ENCODE measurements at places on chromosomes 16 and 17.

- DNase-seq: no peak
Observed at GRCh38 chr16:85788819-85789218, 10.5 kb downstream of the EMC8 start.

GRCh38 chr17:34680151-34680550 is 100.8 kb downstream of the TMEM132E start:
- no peak for DNase-seq

DNA sequence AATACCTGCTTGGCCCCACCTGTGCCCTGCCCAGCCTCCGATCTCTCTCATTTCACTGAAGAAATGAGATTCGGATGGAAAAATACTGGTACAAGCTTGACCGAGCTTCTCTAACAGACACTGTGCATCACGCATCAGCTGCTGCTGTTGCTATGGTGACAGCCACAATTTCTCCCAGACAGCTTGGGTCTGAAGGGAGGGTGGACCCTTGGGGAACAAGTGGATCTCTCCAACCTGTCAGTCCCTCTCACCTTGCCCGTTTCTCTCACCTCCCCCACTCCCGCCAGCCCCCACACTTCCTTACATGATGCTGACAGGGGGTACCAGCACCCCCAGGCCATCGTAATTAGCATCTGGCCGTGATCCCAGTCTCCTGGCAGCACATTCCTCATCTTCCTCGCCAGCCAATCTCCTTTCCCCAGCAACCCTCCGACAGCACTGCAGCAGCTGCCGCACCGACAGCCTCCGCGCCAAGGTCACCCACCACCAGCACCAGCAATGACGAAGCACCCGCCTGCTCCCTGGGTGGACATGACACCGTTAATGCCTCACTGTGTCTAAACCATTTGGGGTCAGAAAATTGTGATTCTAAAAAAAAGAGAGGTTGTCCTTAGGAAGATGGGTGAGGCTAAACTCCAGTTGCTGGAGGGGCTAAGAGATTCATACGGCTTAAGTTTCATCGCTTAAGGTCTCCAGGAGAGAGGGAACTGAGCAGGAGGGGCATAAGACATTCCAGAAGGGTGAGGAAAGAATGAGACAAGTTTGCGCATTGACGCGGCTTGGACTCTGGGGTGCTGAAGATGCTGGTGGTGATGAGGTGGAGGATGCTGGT is 58.6 kb upstream of the TNRC6A start:
- peak; percentile 49 for DNase-seq

GRCh38 chr17:50117202-50118051 is 12.5 kb downstream of the SAMD14 start:
- DNase-seq: peak; percentile 79

GRCh38 chr17:68441070-68441770 is 16.1 kb downstream of the WIPI1 start:
- DNase-seq: no peak

DNA sequence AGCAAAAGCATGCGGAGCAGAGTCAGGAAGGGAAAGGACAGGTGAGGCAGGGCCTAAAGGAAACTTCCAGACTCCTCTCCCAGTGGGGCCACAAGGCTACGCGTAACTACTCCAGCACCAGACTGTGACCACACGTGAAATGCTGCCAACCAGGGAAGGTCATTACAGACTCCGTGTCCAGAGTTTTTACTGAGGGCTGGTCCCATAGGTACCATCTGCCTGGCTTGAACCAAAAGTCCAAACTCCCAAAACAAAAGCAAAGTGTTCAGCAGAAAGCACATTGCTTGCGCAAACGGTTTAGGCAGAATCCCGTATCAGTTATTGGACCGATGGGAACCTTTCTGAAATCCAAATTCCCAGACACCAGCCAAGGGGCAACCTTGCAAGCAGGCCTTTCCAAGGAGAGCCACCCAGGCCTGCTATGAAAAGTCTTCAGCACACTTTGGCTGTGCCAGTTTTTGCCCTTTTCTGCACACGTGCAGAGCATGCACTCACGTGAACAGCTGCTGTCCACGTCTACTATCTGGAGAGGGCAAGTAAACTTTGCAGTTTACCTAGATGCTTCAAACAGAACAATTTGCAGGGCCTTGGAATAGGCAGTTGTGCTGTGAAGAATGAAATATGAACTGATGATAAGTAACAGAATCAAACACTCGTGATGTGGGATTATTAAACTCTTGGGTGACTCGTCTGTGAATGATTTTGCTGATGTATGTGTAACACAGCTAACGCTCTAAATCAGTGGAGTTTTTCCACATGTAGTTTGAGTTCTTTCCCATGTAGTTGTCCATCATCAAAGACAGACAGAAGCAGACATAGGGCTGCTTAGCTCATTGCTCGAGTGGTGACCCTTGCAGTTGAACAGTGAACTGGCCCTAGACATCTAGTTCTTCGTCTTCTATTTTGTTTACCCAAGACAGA is 58.1 kb upstream of the CRISPLD2 start:
- no peak for DNase-seq

GRCh38 chr16:85464383-85465305 is 148.5 kb upstream of the GSE1 start:
- no peak for DNase-seq

GRCh38 chr16:4261557-4262172 is 11.2 kb downstream of the TFAP4 start:
- DNase-seq: peak; percentile 51

- DNase-seq: no peak
Observed at GRCh38 chr16:55255733-55256282, 68.2 kb upstream of the IRX6 start.

DNA sequence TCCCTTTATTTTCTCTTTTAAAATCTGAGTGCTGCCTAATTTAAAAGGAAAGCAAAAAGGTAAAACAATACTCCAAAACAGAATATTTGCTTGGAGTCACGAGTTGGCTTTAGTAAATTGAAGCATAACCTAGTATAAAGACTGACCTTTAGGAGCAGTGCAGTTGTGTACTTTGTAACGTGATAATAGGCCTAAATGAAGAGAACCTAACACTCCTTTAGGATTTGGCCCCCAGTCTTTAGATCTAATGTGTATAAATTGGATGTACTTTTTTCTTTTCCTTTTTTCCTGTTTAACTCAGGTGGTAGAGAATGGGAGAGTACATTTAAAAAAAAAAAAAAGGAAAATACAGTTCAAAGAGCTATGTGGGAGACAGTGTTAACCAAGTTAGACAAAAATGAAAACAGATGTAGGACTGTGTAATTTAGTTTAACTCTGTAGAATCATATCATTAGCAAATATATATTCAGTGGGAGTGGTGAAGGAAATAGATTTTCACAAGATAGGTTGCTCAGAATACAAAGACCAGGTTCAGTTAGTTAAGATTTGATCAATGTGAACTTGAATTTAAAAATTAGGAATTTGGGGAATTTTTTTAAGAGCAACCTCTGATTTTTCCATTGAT is 16.8 kb downstream of the CPD start:
- no peak for DNase-seq

DNA sequence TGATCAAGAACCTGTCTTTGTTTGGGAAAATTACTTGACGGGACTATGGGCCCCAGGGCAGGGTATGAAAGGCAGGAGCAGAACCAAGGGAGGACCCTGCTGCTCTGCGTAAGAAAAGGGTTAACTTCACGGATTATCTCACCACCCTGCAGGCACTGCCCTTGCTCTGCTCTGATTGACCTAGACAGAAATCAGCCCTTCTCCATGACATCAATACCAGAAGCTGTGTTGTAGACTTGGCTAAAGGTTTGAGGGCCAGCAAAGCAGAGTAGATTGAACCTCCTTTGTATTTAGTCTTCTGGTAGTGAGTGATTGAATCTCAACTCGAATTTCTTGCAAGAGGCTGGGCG is 52.9 kb upstream of the ETV4 start:
- DNase-seq: no peak

DNA sequence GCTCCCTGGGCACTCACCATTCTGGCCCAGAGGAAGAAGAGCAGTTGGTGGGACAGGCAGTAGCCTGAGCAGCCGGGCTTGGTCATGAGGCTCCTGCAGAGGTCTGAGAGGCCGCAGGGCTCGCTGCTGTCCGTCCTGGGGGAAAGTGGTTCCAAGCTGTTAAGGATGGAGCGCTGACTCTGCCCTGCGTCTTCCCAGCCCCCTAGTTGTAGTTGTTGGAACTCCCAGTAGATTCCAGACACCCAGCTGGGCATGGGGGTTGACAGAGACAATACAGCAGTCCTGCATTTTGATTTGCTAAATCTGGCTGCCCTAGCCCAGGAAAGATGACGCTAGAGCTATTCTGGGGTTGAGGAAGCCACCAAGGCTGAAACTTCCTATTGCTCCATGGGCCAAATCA is 7.3 kb downstream of the C16orf89 start:
- DNase-seq: no peak

DNA sequence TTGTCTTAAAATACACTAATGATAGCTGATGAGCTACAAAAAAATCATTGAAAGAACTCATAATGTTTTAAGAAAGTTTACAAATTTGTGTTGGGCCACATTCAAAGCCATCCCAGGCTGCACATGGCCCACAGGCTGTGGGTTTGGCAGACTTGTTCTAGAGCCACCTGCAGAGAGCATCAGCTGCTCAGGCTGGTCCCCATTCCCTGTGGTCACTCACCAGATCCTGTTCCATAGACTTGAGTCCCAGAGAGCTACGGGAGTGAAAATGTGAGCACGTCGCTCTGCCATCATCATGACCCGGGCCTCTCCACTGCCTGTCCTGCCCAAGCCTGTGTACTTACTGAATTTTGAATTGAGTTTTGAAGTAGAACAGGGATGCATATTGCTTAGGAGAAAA is 6.9 kb downstream of the SLC26A11 start:
- no peak for DNase-seq

GRCh38 chr16:21554795-21555585 is 44.4 kb upstream of the METTL9 start:
- peak; percentile 92 for DNase-seq

GRCh38 chr17:61118871-61119270 is 280.8 kb upstream of the TBX2 start:
- no peak for DNase-seq

- peak; percentile 31 for DNase-seq
Observed at GRCh38 chr16:20675488-20676267, 21.8 kb downstream of the ACSM1 start.

GRCh38 chr16:68197250-68197649 is 38.7 kb downstream of the ESRP2 start:
- DNase-seq: no peak

- peak; percentile 63 for DNase-seq
Observed at GRCh38 chr17:32609085-32609484, 122.3 kb downstream of the CDK5R1 start.

DNA sequence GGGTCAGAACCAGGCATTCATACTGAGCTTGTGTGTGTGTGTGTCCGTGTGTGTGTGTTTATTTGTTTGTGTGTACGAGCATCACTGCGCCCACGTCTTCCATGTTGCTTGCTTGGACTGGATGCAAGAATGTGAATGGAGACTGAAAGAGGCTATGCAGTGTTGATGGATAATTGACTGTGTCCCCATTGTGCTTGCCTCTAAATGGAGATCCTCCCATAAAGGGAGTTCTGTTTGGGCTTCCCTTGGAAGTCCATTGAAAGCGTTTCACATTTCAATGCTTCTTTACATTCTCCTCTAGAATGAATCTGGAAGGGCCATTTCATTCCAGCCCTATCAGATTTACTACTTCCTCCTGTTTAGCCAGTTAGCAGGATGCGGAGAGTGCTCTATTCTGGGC is 124.0 kb downstream of the GP2 start:
- DNase-seq: no peak

- no peak for DNase-seq
Observed at GRCh38 chr17:76487451-76488192, 13.6 kb downstream of the RHBDF2 start.

DNA sequence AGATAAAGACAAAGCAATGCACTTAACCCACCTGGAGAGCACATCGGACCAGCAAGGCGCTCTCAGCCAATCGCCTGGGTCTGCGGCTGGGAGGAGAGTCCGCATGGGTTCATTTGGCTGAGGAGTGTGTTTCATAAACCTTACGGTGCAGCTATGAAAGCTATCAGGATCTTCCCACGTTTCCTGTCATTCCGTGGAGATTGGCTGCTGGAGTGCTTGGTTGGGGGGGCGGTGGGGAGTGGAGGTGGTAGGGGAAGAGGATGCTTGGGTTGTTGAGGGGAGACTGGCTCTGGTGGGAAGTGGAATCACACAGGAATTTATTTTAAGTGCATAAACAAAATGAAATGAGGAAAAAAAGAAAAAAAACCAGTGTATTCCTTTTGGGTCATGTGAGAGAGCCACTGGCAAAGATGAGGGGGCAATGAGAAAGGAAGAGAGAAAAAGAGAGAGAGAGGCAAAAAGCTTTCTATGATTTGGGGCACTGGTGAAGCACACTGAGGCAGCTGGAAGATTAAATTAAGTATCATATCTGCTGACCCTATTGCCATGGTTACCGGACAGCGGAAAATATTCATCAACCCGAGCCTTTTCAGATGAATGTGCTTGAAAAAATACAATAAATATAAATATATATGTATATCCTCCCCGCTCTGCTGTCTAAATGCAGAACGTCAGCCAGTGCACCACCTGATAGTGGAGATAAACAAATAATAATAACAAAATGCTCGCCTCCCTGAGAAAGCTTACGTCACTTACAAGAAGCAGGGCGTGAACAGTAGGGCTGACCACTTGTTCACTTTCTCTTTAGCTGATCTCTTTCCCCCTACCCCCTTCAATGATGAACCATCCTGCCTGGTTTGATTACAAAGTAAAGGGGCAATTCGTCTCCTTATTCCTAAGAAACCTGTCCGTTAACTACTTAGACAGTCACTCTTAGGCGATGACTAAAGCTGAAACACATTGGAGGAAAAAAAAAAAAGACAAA is 457.0 kb upstream of the ZFHX3 start:
- DNase-seq: no peak

DNA sequence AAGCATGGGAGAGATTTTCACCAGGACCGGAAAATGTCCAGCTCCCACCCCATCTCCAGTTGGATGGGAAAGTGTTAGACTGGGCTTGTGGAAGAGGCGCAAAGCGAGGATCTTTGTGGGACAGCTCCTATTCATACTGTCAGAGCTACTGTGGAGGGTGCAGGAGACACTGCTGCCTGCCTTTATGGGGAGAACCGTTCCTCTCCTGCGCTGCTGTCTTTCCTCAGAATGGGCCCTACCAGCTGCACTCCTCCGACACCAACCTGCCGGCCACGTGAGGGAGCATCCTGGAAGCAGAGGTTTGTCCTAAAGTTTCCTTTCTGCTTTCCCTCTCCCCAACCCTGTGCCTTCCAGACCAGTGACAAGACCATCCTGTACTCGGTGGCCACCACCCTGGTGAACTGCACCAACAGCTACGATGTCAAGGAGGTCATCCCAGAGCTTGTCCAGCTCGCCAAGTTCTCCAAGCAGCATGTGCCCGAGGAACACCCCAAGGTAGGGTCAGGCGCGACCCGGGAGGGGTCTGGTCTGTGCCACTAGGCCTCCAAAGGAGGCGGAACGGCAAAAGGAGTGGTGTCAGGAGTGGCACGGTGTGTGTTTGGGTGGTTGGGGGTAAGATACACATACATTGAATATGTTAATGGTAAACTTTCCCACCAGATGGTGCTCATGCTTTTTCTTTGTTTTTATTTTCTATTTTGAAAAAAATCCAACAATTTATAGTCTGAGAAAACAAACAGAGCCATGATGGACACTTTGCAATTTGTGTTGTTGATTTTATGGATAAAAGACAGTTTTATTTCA is 23.0 kb downstream of the SLC35G3 start:
- peak; percentile 54 for DNase-seq

Data from GM13977 (cell line).